ENCODE measurements at places on chromosomes 3 and 15. TPM values are rescaled to one million over a fixed set of nuclear protein-coding genes. Genes with fewer than 3 reads are reported as not detected.

Gene SLCO3A1
- total RNA-seq = 6.5 TPM

Gene CHRNA7
- total RNA-seq = 0.28 TPM

Gene MCTP2
- 11.6 TPM for total RNA-seq

Gene MEX3B
- total RNA-seq = 2.0 TPM

Gene ROPN1B
- not detected for total RNA-seq

Gene ALCAM
- 83.1 TPM for total RNA-seq

Gene TUBGCP5
- total RNA-seq = 12.1 TPM

Gene PTX3
- total RNA-seq = 0.49 TPM

Gene CYP8B1
- total RNA-seq = not detected

Gene P2RY14
- not detected for total RNA-seq

Gene PARL
- total RNA-seq = 53.2 TPM

Gene MINAR1
- 0.14 TPM for total RNA-seq

Gene WDR49
- total RNA-seq = not detected

Gene SLITRK3
- total RNA-seq = not detected

Gene OR5H6
- total RNA-seq = not detected

Gene CAND2
- total RNA-seq = 1.4 TPM

Gene VGLL4
- 40.4 TPM for total RNA-seq

Gene ADAMTS9
- total RNA-seq = 0.28 TPM
